ENCODE measurements at places on chromosomes 16 and 17.
A peak's percentile ranks its signal among the peaks of the same experiment; 100 is the strongest.

GRCh38 chr16:75226550-75227360 lies 8.0 kb downstream of the CTRB1 start:
- DNase-seq, result no peak

DNA sequence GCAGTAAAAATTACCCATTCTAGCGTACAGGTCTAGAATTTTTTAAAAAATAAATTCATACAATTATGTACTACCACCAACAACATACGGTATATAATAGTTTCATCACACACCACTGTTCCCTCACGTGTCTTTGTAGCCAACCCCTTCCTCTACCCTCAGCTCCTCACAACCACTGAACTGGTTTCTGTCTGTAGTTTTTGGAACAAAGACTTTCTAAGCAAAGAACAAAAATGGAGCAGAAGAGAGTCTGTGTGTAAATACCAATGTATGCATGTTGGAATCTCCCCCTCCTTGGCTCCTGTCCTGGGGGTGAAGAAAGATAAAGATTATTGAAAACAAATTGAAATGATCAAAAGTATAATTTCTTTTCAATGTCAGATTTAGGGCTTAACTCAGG lies 31.9 kb upstream of the CCR7 start:
- no peak for DNase-seq

GRCh38 chr16:17511340-17511739 lies 40.6 kb upstream of the XYLT1 start:
- no peak for DNase-seq

DNA sequence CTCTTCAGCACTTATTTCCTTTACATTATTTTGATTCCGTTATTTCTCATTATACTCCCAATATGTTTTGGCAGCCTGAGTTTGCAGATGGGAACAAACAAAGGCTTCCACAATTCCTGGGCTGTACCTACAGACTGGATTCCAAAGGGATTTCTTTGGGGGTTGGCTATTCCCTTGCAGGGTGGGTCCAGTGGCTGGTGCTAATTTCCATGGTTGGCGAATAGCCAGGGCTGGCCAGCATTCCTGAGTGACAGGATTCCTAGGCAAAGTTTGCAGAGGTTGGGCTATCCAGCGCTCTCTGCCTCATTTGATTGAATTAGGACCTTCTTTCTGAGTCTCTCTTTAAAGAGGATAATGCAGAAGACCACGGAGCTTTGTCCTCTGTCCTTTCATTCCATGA lies 207.4 kb downstream of the MAF start:
- DNase-seq, result no peak

- no peak for DNase-seq
Measured at GRCh38 chr16:389352-389751, 7.6 kb upstream of the PGAP6 start.

DNA sequence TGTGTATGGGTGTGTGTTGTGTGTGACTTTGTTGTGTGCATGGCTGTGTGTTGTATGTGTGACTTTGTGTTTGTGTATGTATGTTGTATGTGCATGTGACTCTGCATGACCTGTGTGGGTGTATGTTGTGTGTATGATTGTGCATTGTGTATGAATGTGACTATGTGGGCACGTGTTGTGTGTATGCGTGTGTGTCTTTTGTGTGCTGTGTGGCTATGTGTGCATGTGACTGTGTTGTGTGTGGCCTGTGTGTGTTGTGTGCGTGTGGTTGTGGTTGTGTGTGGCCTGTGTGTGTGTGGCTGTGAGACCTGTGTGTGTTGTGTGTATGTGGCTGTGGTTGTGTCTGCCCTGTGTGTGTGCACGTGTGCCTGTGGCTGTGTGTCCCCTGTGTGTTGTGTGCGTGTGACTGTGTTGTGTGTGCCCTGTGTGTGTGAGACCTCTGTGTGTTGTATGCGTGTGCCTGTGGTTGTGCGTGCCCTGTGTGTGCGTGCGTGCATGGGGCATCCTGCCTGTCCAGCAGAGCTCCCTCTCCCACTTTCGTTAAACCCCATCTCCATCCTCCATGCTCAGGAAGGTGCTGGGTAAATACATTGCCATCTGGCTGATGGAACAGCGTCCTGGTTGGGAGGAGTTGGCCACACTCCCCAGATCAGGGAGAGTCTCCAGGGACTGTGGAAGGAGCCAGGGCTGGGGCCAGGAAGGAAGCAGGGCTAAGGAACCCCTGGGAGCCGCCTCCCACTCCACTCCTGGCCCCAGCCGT lies 90.1 kb upstream of the GSE1 start:
- DNase-seq, result no peak

DNA sequence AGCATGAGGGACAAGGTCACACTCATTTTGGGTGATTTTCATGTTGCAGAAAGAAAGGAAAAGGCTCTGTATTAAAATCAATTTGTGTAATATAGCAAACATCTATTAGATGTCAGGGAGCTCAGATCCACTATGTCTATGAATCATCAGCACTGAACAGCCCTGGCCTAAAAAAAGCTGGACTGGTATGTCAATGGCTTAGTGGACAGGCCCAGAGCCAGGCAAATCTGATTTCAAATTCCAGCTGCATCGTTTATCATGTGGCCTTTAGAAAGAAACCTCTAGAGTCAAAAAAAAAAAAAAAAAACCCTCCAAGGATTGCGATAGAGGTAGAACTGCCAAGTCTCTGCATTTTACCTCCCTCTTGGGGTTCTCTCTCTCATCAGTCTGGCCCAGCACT lies 5.4 kb downstream of the GAS7 start:
- no peak for DNase-seq

GRCh38 chr17:35923609-35924114 lies 6.9 kb downstream of the RDM1 start:
- DNase-seq, result no peak

DNA sequence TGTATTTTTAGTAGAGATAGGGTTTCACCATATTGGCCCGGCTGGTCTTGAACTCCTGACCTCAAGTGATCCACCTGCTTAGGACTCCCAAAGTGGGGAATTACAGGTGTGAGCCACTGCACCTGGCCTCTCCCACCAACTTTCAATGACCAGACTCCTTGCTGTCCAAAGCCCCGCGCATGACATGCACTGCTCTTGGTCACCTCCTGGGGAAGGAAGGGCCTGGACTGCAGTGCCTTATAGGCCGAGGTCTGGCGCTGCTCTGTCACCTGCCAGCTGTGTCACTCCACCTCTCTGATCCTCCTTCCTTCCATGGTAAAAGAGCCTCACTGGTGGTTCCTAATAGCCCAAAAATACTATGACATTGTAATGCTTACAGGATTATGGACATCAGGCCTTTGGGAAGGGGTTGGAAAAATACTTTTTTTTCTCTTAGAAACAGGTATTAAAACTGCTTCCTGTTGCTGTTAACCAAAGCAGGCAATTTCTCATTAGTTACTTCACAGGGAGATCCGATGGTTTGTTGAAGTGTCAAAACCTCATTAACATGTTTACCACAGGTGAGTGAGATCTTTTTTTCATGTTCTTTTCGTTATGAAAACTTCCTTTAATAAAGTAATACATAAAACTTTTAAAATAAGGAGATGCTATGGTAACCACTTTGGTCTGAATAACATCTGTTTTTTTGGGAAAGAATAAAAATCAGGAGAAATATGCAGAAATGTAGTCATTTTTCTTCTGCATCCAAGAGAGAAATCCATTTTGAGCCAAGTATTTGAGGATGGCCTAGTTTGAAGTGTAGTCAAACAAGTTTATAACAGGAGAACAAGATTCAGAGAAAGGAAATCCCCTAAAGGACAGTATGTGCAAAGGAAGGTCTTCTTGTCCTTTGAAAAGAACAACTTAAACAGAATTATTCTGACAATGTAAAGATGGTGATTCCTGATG lies 35.5 kb downstream of the GRB7 start:
- no peak for DNase-seq

DNA sequence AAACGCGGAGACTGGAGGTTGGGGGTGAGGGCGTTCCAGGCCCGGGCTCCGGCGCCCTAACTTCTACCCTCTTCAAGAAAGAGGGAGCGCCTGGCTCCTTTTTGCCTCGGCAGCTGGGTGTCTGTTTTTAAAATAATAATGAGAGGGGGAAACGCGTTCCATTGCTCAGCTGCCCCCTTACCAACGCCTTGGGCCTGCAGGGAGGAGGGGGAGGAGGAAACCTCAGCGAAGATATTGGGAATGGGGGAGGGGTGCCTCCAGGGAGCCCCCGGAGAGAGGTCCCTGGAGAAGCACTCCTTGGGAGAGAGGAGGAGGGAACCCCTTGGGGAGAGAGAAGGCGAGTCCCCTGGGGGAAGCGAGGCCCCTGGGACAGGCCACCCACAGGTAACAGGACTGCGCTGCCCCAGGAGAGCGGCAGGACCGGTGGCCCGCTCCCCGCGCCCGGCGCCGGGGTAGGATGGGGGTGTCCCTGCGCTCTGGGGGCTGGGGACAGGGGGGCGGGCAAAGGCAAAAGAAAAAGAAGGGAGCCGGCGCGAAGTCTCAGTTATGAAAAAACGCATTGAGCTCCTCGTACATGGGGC lies 2.7 kb downstream of the NEUROD2 start:
- no peak for DNase-seq

DNA sequence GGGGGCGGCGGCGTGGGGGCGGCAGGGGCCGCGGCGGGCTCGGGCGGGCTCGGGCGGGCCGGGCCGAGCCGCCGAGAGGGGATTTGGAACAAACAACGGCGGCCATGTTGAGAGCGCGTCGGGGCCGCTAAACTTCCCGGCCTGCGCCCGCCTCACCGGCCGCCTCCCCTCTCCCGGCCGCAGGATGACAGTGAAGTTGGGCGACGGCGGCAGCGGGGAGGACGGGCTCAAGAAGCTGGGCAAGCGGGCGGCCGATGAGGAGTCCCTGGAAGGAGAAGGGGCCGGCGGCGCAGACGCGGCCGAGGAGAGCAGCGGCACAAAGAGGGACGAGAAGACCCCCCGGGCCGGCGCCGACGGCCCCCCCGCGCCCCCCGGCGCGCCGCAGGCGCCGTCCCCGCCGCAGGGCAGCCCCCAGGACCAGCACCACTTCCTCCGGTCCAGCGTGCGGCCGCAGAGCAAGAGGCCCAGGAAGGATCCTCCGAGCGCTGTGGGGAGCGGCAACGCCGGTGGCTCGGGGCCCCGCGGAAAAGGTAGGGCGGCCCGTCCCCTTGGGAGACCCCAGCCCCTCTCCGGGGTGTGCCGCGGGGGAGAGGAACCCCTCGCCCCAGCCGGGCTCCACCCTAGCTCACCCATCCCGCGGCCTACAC lies 2.4 kb downstream of the CRAMP1 start:
- no peak for DNase-seq

DNA sequence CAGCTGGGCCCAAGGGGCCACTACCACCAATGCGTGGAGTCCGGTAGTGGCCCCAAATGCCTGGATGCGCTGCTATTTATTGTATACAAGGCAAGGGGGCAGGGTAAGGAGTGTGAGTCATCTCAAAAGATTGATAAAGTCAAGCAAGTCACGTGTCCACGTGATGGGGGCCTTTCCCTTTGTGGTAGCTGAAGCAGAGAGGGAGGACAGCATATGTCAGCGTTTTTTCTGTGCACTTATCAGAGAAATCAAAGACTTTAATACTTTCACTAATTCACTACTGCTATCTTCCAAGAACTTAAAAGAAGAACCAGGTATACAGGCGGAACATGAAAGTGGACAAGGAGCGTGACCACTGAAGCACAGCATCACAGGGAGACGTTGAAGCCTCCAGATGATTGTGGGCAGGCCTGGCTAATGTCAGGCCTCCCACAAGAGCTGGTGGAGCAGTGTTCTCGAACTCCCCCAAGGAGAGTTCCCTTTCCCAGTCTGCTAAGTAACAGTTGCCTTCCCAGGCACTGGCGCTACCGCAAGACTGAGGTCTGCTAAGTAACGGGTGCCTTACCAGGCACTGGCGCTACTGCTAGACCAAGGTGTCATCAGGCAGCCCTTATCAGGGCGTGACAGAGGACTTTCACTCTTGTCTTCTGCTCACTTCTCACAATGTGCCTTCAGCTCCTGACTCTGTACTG lies 10.8 kb upstream of the ASB16 start:
- DNase-seq, result peak; percentile 23

GRCh38 chr16:71295950-71296349 lies 6.7 kb upstream of the CMTR2 start:
- no peak for DNase-seq

DNA sequence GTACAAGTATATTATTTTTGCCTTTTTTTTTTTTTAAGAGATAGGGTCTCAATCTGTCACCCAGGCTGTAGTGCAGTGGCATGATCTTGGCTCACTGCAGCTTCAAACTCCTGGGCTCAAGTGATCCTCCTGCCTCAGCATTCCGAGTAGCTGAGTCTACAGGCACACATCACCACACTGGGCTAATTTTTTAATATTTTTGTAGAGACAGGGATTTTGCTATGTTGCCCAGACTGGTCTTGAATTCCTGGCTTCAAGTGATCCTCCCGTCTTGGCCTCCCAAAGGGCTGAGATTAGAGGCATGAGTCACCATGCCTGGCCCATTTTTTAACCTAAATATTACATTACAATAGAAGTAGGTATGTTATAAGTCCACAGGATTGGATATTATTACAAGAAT lies 3.2 kb downstream of the TERB1 start:
- no peak for DNase-seq

DNA sequence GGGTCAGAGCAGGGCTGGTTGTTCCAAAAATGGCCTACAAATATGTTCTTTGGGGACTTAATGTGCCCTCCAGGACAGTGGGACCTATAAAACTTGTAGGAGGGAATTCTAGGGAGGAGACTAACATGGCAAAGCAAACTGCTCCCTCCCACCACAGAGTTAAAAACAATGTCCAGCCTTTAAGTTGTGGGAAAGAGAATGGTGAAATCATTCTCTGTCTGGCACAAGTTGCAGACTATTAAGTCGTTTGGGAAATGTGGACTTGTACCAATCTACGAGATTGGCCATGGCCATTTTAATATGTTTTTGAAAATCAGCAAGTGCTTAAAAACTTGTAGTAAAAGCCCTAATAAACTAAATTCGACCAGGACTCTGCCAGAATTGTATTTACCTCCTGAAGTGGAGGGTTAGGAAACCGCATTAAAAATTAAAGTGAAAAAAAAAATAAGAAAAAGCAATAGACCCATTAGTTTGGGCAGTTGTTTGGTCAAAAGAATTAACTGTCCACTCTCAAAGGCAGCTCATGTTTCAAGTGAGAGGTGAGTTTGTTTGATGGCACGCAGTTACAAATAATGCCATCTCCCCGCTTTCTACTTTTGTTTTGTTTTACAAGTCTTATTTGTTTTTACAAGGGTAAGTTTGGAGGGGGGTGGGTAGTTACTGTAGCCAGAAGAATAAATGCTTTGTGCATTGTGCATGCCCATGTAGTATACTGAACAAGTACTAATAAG lies 32.4 kb downstream of the ANKFN1 start:
- no peak for DNase-seq

DNA sequence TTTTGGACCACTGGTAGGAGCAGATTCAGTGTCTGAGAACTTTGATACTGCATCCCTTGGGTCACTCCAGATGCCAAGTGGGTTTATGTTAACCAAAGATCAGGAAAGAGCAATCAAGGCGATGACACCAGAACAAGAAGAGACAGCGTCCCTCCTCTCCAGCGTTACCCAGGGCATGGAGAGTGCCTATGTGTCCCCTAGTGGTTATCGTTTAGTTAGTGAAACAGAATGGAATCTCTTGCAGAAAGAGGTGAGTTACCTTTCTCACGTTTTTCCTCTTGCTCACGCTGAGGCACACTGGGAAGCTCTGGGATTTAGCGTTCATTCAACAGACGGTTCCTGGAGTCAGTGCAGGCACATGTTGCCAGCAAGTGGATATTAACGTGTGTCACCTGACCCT lies 58.0 kb downstream of the NUP88 start:
- no peak for DNase-seq

Measured in activated CD4-positive, alpha-beta T cell treated with anti-CD3 and anti-CD28 coated beads for 4 hours (primary cell).